Stromal cell of bone marrow (primary cell): ENCODE measurements at places on chromosomes 4 and X.

GRCh38 chrX:20693078-20693477 lies 426.4 kb upstream of the RPS6KA3 start:
- DNase-seq, result peak; percentile 75

- DNase-seq, result no peak
Observed at GRCh38 chrX:147846676-147847075, 65.0 kb upstream of the FMR1 start.

- no peak for DNase-seq
Observed at GRCh38 chr4:95363559-95363925, 185.2 kb downstream of the UNC5C start.

DNA sequence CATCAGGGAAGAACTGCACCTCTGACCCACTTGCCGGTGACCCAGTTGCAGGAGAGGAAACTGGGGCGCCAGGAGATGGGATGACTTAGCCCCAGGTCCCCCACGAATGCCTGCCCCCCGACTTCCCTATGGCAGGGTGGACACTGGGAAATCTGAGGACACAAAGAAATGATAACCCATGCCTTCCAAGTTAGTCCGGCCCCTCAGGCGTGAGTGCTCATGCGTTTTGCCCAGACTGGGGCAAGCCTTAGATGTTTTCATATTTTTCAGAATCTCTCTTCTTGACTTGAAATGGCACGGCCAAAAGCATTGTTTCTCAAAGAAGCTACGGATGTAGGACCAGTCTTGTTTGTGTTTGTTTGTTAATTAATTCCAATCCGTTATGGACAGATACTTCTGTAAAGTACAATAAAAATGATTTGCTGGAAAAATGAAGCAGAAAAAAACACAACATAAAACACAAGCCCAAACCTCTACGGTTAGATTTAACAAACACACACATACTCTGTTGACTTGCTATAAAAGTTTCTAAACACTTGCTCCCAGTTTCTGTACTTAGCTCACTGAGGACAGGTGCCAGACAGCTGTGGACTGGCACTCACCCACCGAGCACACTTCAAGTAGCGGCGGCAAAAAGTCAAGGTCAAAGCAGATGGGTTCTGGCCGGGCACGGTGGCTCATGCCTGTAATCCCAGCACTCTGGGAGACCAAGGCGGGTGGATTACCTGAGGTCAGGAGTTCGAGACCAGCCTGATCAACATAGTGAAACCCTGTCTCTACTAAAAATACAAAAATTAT lies 341.5 kb downstream of the BCOR start:
- DNase-seq, result no peak
